ENCODE measurements at places on chromosomes 5 and 9.

GRCh38 chr5:143434261-143435209, 31.0 kb upstream of the NR3C1 start:
- no peak for DNase-seq

DNA sequence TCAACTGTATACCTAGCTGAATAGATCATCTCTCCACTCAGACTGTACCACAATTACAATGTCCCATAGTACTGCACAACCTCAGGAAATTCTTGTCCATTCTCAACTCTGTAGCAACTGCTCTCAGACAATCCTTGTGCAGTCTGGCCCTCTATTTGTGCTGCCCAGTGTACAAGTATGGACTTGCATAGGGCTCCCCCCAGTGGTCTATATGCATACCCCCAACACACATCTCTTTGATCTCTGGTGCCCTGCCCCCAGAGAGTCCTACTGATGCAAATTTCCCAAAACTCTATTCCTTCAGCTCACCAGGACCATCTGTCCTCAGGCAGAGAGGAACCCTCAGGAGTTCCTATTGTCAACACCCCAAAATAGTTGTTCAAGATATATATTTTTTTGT, 205.3 kb downstream of the SLCO4C1 start:
- no peak for DNase-seq

GRCh38 chr5:133935667-133935940, 32.8 kb downstream of the C5orf15 start:
- no peak for DNase-seq

GRCh38 chr5:142998316-142999020, 228.3 kb downstream of the ARHGAP26 start:
- no peak for DNase-seq

GRCh38 chr5:172642051-172642409, 967 bp downstream of the NEURL1B start:
- no peak for DNase-seq

GRCh38 chr9:7053903-7054302, 296.1 kb downstream of the KDM4C start:
- DNase-seq, result no peak

GRCh38 chr5:154860765-154861164, 2.3 kb downstream of the CNOT8 start:
- no peak for DNase-seq

- no peak for DNase-seq
These were observed 7.0 kb downstream of the GRIN1 start for GRCh38 chr9:137145731-137146526.

DNA sequence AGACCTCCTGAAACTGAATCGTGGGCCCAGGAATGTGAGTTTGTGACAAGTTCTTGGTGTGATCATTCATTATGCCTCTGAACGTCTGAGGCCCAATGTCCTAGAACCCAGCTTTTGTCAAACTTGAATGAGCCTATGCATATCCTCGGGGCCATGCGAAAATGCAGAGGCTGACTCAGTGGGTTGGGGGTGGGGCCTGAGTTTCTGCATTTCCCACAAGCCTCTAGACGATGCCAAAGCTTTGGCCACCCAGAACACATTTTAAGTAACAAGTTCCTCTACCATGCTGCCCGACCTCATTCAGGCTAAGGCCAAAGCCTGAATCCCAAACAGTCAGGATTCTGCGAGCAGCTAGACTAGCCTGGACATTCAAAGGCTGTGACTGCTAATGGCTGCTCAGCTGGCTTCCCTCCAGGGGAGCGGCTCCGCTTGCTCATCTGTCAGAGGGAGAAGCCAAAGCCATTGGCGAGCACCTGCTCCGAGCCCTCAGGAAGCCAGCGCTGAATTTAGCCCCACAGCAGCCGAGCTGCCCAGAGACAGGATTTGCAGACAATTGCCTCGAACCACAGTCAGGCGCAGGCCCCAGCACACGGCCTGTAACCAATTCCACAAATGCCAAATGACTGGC, 177.5 kb downstream of the ZDHHC21 start:
- DNase-seq, result no peak

- no peak for DNase-seq
These were observed 31.6 kb downstream of the NSUN2 start for GRCh38 chr5:6601271-6601670.

DNA sequence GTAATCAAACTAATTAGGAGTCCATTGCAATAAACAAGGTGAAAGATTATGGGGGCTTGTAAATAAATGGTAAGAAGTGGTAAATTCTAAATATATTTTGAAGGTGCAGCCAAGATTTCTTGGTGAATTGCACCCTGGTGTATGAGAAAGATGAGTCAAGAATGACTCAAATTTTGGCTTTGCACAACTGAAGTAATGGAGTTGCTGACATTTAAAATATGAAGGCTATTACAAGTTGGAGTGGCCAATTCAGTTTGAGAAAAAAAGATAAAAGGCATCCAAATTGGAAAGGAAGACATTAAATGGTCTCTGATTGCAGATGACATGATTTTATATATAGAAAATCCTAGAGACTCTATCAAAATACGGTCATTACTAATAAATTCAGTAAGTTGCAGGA, 2330.6 kb downstream of the MAT2B start:
- DNase-seq, result no peak

GRCh38 chr5:138953387-138954256, 78.5 kb upstream of the LRRTM2 start:
- DNase-seq, result no peak

GRCh38 chr5:169970911-169971765, 9.2 kb downstream of the INSYN2B start:
- DNase-seq, result no peak

GRCh38 chr9:125513668-125514413, 193.2 kb downstream of the MAPKAP1 start:
- no peak for DNase-seq
